ENCODE measurements at places on chromosomes 5 and 9.
A peak's percentile ranks its signal among the peaks of the same experiment; 100 is the strongest.

- DNase-seq: no peak
Measured at GRCh38 chr5:55096182-55096581, 6.3 kb upstream of the GZMA start.

- peak; percentile 25 for DNase-seq
Measured at GRCh38 chr5:92769978-92770377, 811.0 kb downstream of the NR2F1-AS1 start.

DNA sequence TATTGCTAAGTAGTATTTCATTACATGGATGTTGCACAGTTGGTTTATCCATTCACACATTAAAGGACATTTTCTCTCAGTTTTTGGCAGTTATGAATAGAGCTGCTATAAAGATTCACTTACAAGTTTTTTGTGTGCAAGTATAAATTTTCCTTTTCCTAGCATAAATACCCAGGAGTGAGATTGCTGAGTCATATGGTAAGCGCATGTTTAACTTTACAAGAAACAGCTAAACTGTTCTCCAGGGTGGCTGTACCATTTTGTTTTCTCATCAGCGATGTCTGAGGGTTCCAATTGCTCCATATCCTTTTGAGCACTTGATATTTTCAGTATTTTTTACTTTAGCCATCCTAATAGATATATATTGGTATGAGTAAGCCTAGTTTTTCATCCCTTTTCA lies 16.4 kb upstream of the ABCA1 start:
- DNase-seq: no peak

DNA sequence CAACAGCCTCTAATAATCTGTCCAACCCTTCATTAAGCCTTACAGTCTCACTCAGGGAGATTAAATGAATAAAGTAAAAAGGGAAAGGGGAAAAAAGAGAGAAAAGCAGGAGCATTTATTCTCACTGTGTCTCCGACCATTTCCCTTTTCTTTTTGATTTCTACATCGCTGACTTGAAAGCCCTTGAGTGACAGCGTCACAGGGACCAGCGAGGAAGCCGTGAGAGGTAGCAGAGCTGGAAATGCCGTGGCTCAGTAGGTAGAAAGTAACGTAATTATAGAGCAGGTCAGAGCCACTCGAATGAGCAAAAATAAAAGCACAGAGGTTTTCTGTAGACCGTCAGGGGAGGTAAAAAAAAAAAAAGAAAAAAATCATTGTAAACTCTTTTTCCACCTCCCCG lies 52.4 kb downstream of the ASS1 start:
- DNase-seq: no peak

- no peak for DNase-seq
Measured at GRCh38 chr5:118637947-118638670, 350.2 kb downstream of the DTWD2 start.

GRCh38 chr9:18499062-18499461 lies 25.1 kb downstream of the ADAMTSL1 start:
- DNase-seq: no peak

GRCh38 chr5:144130306-144130705 lies 40.2 kb downstream of the YIPF5 start:
- no peak for DNase-seq

DNA sequence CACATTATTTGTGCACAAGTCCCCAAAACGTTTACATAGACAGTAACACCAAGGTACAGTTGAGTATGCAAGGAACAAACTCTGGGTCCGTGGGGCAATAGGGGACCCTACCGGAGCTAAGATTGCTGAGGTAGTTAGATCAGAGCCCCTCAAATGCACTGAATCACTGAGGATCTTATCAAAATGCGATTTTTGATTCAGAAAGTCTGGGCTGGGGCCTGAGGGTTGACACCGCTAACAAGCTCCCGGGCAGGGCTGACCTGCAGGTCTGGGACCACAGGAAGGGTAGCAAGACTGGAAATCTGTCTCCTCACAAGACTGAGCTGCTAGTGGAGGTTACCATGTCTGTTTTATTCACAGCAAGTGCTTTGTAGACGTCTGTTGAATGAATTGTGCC lies 1.8 kb upstream of the IL3 start:
- DNase-seq: no peak

DNA sequence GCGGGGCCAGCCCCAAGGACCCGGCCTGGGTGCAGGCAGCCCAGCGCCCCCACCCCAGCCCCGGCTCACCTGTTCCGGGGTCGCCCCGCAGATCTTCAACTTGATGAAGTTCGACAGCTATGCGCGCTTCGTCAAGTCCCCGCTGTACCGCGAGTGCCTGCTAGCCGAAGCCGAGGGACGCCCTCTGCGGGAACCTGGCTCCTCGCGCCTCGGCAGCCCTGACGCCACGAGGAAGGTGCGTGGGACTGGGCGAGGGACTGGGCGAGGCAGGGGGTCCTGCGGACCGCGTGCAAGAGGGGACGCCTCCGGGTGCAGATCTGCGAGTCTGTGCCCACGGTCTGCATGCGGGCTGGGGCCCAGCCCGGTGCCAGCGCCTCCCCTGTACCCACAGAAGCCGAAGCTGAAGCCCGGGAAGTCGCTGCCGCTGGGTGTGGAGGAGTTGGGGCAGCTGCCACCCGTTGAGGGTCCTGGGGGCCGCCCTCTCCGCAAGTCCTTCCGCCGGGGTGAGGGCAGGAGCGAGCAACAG lies 9.7 kb downstream of the RGS14 start:
- DNase-seq: no peak

- no peak for DNase-seq
Measured at GRCh38 chr5:141825241-141825671, 53.0 kb downstream of the PCDH1 start.

DNA sequence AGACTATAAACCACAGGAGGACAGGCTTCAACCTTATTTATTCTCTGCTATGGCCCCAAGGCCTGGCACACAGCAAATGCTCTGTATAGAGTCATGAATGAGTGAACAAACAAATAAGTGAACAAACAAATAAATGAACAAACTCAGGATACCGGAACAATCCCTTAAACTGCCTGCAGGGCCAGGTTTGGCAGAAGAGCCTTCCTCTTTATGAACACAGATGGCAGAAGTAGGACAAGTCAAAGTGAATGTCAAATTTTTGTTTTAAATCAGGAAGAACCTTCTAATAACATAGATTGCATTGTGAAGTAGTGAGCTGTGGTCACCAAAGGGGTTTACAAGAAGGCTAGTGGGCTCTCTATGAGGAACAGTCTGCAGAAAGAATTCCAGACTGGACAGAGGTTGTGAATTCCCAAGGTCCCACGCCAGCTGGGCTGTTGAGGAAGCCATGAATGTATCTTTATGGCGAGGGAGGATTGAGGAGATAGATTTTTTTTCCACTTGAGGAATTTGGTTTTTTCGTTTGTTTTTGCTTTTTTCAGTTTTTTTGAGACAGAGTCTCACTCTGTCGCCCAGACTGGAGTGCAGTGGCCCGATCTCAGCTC lies 30.3 kb upstream of the STING1 start:
- DNase-seq: no peak

DNA sequence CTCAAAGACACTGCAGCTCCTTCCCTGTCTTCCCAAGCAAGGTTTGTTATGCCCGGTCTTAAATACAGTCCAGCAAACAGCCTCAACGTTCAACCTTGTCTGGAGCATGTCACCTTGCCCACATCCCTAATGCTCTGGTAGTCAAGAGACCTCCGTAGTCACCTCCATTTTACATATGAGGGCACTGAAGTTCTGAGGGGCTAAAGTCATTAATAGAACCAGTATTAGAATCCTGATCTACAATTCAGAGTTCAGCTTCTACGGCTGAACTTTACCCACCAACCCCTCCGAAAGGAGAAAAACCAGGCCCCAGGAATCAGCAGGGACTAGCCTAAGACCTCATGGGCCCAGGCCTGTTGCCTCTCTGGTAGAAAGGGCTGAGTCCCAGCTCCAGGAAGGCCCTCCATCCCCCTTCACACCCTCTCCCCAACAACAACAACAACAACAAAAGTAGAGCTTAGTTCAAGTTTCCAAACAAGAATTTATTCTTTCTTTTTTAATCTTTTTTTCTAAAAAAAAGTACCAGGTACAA lies 795 bp upstream of the STOML2 start:
- no peak for DNase-seq

GRCh38 chr5:7047511-7048261 lies 334.5 kb downstream of the TENT4A start:
- DNase-seq: no peak

- DNase-seq: no peak
Measured at GRCh38 chr5:32197032-32197431, 22.9 kb upstream of the GOLPH3 start.

GRCh38 chr5:59745415-59745863 lies 148.1 kb downstream of the PDE4D start:
- DNase-seq: peak; percentile 80

DNA sequence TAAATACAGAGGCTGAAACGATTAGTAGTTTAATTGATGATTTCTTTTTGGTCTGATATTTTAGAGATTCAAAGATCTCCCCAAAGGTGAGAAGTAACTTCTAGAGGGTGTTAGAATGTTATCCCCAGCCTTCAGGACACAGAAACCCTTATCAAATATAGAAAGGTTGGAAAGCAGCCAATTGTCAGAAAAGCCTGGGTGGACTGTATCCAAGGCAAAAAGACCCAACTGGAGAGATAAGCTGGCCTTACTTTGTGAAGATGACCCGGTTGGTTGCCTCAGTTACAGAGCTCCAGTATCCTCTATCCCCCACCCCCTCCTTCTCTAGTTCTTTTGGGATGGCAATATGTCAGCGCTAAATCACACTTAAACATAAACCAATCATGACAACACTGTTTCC lies 75.7 kb downstream of the GCNT4 start:
- DNase-seq: no peak

DNA sequence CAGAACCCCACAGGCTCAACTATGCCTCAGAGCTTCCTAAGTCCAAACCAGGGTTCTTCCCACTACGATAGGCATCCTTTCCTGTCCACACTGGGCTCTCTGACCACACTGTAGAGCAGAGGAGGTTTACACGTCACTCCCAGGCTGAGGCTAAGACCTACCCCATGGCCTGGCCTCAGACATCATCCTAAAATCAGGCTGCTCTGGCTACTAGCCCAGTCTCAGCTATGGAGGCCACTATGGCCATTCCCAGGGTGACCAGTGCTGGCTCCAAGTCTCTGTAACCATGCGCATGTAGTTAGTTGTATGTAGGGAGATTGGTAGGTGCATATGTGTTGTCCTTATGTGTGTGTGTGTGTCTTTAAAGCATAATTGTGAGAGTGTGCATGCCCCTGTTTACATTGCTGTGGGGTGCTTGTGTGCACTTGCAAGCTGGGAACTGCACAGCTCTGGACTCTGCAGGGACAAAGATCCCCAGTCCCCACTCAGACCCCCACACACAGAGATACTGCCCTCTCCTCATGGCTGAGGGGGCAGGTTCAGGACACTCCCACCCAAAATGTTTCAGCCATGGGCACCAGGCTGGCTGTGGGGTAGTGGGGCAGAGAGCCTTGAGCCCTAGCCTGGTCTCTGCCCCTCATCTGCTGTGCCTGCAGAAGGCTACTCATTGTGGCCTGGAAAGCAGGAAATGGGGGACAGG lies 12.3 kb downstream of the PDLIM4 start:
- DNase-seq: peak; percentile 29

DNA sequence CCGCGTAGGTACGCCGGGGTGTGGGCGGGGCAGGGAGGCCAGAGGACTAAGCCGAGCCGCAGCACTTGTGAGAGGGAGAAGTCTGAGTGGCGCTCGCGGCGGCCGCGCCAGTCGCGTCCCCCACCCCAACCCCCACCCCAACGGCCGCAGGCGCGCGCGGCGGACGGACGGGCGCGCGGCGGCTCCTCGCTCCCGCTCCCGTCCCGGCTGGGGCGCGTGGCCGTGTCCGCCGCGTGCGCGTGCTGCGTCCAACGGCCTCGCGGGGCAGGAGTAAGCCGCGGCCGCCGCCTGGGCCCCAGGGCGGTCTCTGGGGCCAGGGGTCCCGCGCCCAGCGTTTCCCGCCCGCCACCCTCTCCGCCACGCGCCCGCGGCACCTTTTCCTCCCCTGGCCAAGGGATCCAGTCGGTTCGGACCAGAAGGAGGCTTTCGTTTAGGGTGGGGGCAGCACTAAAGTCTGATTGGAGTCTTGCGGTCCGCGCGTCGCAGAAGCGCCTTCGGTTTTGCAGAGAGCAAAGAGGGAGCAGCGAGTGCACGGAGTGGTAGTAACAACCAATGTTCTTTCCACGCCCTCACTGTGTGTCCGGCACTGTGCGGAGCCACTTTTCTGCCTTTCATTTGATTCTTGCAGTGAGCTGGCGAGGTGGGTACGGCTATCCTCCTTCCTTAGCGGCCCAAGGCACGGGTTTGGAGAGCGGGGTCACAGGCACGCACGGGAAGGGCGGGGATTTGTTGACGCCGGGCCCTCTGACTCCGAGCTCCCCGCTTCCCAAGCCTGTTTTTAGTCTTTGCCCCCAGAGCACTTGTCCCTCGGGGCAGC lies 483 bp downstream of the G3BP1 start:
- no peak for DNase-seq

GRCh38 chr9:3332802-3333201 lies 193.0 kb downstream of the RFX3 start:
- DNase-seq: peak; percentile 44
